ENCODE measurements at places on chromosomes 5 and 9. TPM values are rescaled to one million over a fixed set of nuclear protein-coding genes. Genes with fewer than 3 reads are reported as not detected.

Gene SNCAIP
- 1.3 TPM for total RNA-seq

Gene LHX2
- 0.19 TPM for total RNA-seq

Gene KCNV2
- not detected for total RNA-seq

Gene NUTM2F
- not detected for total RNA-seq

Gene SEMA6A
- 4.5 TPM for total RNA-seq

Gene DNAJC21
- total RNA-seq = 68.4 TPM

Gene SPEF2
- 2.2 TPM for total RNA-seq

Gene ALAD
- total RNA-seq = 68.2 TPM
